Fibroblast of villous mesenchyme (primary cell): ENCODE measurements at places on chromosomes 13 and 19.
A peak's percentile ranks its signal among the peaks of the same experiment; 100 is the strongest.

GRCh38 chr19:34345947-34346351, 19.0 kb upstream of the GPI start:
- peak; percentile 70 for DNase-seq

GRCh38 chr13:113864273-113864890, 506 bp upstream of the GAS6 start:
- DNase-seq = peak; percentile 39

GRCh38 chr13:110463871-110464510, 97.5 kb downstream of the RAB20 start:
- DNase-seq = peak; percentile 22

- peak; percentile 44 for DNase-seq
Observed at GRCh38 chr13:46297361-46297811, 85.7 kb downstream of the LRRC63 start.

DNA sequence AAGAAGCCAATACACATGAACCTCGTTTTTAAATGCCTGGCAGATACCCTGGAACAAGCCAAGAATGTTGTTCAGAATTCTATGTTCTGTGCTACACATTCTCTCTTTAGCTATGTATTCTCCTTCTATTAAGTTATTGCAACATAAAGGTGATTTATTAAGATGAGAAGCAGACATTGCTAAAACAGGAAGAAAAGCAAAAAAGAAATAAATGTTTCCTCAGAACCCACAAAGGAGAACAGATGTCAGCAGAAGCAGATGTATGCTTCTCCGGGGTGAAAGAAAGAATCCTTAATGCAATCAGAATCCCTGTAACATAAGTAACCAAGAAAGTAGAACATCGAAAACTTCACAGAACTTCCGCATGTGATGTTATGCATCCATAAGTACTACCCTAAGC, 302.9 kb downstream of the DCT start:
- peak; percentile 78 for DNase-seq

DNA sequence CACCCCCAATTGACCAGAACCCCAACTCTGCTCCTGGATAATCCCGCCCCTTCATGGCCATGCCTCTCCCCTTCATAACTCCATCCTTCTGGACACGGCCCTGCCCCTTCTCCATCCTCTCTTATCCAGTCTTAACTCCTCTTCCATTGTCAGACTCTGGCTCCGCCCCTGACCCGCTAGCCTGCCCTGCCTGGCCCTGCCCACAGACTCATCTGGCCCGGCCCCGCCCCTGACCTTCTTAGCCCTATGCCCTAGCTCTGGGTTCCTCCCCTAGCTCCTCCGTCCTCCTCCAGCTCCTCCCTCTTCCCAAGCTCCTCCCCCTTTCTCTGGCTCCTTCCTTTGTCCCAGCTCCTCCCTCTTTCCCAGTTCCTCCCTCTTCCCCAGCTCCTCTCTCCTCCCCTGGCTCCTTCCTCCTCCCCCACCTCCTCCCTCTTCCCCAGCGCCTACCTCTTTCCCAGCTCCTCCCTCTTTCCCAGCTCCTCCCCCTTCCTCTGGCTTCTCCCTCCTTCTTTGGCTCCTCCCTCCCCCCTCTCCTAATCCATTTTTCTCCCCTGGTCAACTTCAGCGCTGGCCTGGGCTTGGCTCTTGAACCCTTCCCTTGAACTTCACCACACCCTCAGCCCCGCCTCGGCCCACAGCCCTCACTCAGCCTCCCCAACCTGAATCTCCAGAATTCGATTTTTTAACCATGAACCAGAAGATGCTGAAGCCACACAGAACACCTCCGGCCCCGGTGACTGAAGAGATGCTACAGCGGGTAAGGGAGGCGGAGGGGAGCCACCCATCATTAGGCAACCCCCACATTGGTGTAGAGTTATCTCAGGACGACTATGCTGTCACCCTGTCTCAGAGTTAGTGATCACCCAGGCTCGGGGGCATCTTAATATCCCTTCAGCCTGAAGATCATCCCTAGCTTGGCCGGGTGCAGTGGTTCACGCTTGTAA, 9.2 kb upstream of the ZNF358 start:
- DNase-seq = peak; percentile 90
